H1 (cell line): ENCODE measurements at places on chromosomes 7 and 10. TPM values are rescaled to one million over a fixed set of nuclear protein-coding genes. Genes with fewer than 3 reads are reported as not detected.

- no peak for DNase-seq
Measured at GRCh38 chr10:114009281-114009996, 34.2 kb upstream of the ADRB1 start.

Gene MMP21
- not detected in 2 replicates for total RNA-seq

DNA sequence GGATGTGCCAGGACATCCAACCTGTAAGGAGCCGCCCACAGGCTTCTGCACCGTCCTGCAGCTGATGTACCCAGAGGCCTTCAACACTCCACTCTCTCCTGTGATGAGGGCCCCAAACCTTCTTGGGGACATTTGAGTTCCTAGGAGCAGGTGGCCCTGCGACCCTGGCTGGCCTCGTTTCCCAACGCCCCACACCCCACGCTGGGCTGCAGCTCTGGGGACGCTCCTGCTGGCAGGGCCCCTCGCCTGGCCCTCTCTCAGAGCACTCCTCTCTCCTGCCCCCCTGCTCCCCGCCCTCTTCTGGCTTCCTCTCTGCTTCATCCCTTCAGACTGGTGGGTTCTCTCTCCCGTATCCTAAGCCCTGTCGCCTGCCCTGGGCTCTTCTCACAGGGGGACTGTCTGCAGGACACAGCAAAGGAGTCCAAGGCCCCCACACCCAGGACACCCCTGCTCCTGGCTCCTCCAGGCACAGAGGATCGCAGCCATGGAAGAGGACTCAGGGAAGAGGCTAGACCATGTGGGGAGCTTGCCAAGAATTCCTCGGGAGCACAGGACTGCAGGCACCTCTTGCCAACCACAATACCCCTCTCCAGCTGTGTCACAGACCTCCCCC, 541.4 kb downstream of the TCERG1L start:
- no peak for DNase-seq

GRCh38 chr10:28432210-28432676, 100.7 kb upstream of the WAC start:
- DNase-seq: peak; percentile 51

DNA sequence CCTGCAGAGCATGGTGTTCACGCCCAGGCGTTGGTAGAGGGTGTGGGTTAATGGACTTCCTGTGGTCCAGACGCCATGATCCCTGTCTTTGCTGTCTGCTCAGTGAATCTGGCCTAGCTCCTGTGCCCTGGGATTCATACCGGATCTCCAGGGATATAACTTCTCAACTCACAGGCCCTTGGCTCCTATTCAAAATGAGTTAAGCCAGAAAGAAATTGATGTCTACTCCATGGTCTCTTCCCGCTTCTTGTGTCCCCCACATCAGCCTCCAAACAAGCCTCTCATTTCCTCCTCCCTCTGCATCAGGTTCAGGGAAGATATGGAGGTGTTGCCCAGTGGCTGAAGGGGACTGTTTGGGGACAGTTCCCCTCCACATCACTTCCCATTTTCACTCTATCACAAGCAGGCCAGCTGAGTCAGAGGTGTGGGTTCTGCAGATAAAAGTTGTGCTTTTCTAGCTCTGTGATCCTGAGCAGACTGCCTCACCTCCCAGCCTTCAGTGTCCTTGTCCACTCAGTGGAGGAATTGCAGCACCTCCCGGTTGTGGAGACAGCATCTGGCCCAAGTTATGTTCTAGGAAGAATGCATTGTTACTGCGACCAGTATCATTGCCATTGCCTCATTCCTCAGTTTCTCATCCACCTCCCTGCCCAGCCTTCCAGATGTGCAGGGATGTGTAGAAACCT, 22.5 kb downstream of the AKR1E2 start:
- no peak for DNase-seq

GRCh38 chr10:60367431-60367830, 22.2 kb downstream of the ANK3 start:
- DNase-seq: no peak

- DNase-seq: no peak
Measured at GRCh38 chr7:85172530-85172941, 14.3 kb downstream of the SEMA3D start.

Gene EFCAB10
- total RNA-seq: 3.1 TPM in 2 replicates

GRCh38 chr10:125631806-125632205, 51.2 kb downstream of the TEX36 start:
- DNase-seq: no peak

Gene GPR158
- 0.78 and 0.86 TPM in 2 replicates for total RNA-seq

DNA sequence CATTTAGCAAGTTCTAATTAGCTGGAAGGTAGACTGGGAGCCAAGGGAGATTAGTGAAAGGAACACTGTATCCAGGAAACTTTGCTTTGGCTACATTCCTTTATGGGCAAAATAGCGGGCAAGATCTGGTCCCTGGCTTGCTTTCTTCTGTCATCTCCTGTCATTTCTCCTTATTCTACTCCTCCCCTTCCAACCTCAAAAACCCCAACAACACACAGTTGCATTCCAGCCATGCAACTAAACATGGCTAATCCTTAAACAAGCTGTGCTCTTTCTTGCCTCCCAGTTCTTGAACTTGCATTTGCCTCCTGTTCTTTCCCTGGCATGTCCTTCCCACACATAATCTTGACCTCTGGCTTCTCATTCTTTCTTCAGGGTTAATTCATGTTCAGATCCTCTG, 59.5 kb upstream of the CDCA7L start:
- DNase-seq: no peak

Gene NUDT5
- total RNA-seq: 127 and 134 TPM in 2 replicates

DNA sequence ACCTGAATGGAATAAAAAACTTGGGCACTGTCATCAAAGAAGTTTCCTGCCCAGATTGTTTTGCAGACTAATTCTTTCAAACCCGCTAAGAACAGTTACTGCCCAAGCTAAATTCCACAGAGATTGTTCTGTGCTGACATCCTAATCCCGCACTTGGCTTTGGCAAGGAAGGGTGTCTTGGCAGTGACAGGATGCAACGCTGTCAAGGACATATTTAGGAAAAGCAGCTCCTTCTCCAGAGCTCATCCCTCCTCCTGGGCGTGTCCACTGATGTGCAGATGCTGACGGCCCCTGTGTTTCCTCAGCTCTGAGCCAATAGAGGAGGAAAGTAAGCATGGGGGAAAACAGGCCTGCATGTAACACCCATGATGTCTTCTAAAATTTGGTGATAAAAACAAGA, 74.2 kb downstream of the EEPD1 start:
- no peak for DNase-seq

DNA sequence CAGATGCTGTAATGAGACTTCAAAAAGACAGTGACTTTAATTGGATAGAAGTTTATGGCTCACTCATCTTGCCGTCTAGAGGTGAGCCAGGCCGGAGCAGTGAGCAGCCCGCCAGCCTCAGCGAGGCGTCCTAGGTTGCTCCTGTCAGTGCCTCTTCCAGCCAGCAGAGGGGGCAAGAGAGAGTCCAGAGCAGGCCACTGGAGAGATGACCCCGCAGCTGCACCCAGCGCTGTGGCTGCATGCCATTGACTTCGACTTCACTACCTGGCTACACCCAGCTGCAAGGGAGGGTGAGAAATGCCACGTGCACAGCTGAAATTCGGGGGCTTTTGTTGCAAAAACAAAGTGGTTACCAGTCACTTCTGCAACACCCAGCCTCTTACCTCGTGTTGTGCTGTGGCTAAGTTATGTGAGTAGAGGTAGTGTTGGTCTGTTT, 26.5 kb downstream of the NUB1 start:
- DNase-seq: peak; percentile 91

- no peak for DNase-seq
Measured at GRCh38 chr7:70044064-70044463, 445.8 kb downstream of the AUTS2 start.

Gene TBX20
- total RNA-seq: 0.26 and 0.29 TPM in 2 replicates

- no peak for DNase-seq
Measured at GRCh38 chr10:126924915-126925300, 19.7 kb downstream of the DOCK1 start.

GRCh38 chr7:135942614-135943013, 34.5 kb downstream of the MTPN start:
- no peak for DNase-seq

- DNase-seq: no peak
Measured at GRCh38 chr10:103854265-103854685, 1.1 kb downstream of the SH3PXD2A start.

GRCh38 chr7:30281263-30281662, 3.1 kb upstream of the ZNRF2 start:
- DNase-seq: no peak

GRCh38 chr10:79179164-79179956, 110.6 kb downstream of the ZMIZ1 start:
- DNase-seq: no peak

GRCh38 chr7:88500131-88500530, 193.4 kb upstream of the STEAP4 start:
- DNase-seq: no peak

DNA sequence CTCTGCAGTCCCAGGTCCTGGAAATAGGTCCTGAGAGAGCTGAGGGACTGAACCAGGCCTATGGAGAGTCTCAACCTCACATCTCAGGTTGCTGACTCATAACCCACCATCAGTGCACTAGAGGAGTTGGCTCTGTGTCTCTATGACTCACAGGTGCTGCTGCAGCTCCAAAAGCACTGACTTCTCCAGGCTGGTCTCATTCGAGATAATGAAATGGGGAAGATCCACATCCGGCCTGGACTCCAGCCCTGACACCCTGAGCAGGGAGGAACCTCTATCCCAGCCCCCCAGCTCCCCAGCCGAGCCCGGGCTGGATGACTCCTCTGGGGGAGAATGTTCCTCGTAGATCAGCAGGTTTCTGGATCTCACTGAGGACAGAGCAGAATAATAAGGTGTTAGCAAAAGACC, 35.5 kb upstream of the DGKI start:
- no peak for DNase-seq

GRCh38 chr7:137354396-137354795, 10.9 kb upstream of the PTN start:
- DNase-seq: no peak

DNA sequence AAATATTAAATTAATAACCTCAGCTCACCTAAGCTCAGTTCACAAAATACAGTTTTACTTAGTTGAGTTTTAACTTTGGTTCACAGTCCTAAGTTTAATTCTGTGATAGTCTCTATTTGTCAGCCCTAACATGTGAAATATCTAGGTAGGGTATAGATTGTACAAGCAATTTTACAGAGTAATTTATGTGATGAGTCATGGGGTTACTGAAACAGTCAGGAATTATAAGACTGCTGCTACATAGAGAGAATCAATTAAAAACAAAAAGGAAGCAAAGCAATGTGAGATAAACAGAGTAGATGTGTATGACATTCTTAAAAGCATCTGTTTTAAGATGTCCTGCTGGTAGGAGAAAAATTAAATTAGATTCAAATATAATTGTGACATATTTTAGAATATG, 1018.2 kb upstream of the KCND2 start:
- DNase-seq: no peak

Gene HOXA4
- not detected in 2 replicates for total RNA-seq

Gene TAS2R3
- total RNA-seq: 0.59 and 0.99 TPM in 2 replicates

DNA sequence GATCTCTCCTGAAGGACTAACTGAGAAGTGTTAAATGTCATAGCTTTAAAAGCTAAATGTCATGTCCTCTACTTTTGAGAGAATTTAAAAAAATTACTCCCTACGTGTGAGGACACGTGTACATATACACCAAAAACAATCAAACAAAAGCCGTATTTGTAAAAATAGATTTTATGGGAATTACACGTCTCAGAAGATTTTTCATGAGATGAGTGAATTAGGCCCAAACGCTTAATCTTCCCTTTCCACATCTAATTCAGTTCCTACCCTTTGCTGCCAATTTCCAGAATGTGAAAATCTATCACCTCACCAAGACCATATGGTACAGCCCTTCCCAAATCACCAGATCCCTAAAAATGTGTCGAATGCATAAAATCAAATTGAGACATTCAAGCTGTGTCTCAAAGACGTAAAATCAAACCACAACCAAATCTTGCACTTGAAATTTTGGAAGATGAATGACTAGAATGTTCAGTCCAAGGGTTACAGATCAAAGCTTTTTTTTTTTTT, 1.0 kb upstream of the CTTNBP2 start:
- no peak for DNase-seq

- DNase-seq: no peak
Measured at GRCh38 chr10:35927341-35927740, 285.2 kb upstream of the FZD8 start.

DNA sequence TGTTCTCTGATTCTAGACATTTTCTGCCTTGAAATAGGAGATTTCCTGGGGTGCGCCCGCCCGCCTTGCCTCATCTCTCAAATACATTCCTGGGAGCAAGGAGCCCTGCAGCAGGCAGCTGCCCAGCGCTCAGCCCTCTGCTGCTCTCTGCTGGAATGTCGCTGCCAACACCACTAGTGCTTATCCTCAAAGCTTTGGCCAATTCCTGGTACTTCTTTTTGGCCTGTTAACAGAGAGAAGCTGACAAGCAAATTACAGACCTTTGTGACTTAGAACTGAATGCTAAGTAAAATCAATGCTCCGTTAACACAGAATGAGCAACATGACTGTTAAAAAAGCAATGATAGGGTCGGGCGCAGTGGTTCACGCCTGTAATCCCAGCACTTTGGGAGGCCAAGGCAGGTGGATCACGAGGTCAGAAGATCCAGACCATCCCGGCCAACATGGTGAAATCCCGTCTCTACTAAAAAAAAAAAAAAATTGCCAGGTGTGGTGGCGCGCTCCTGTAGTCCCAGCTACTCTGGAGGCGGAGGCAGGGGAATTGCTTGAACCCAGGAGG, 41.9 kb upstream of the SYPL1 start:
- peak; percentile 89 for DNase-seq

DNA sequence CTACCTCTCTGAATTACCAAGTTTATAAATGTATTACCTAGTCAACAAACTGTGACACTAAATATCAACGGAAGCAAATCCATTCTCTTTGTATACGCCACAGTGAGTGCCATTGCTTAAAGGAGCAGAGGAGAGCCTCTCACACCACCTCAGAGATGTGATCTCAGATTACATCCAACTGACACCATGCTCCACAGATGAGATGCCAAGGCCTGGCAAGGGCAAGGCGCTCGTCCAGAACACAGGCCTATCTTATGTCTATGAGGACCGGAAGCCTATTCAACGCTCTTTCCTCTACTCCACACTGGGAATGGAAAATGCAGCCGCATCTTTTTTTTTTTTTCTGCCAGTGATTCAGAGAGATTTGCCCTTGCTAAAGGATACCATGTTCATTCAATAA, 11.4 kb downstream of the PDIA4 start:
- no peak for DNase-seq

- DNase-seq: no peak
Measured at GRCh38 chr10:81034383-81034782, 496.7 kb downstream of the SH2D4B start.

Gene PHKG1
- total RNA-seq: 0.61 TPM in 1 of 2 replicates, not detected in the other

- DNase-seq: no peak
Measured at GRCh38 chr7:133202942-133203341, 49.9 kb upstream of the EXOC4 start.

DNA sequence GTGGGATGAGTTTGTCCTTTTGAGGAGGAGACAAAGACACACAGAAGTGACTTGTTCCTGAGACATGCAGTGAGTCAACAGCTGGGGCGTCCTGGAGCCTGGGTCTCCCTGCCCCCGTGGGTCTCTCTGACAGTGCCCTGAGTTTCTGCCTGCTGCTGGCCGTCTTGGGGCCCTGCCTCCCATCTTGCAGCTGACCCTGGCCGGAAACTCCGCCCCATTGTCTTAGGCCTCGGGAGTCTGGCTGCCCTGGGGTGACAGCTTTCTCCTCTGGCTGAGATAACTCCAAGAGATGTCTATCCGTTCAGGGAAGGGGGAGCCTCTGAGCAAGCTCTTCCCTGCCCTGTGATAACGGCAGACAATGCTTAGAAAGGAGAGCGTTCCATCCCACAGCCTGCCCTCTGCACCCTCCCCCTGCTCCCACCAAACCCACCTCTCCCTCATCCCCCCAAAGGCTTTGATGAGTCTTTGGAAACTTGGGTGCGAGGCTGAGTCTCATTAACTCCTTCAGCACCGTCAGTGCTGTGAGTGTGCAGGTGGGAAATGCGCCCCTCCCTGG, 69.5 kb upstream of the PODXL start:
- DNase-seq: peak; percentile 82
